DMS153 (cell line): ENCODE measurements at places on chromosomes 3 and 15.

- DNase-seq, result peak; percentile 78
Observed at GRCh38 chr15:77599899-77600298, 32.8 kb downstream of the LINGO1 start.

DNA sequence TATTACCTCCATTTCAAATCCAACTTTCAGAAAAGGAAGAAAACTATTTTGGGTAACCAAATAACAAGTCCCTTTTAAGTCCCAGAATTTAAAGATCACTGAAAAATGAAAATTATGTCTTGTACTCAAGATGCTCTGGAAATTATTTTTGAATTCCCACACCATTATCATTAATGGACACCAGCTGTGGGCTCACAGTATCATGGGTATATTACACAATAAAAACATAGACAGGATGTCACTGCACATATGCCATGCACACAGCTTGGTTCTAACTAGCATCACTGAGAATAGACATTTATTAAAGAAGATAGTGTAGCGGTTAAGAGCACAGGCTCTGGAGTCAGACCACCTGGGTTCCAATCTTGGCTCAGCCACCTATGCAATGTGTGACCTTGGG, 130.4 kb downstream of the FRMD5 start:
- no peak for DNase-seq

- no peak for DNase-seq
Observed at GRCh38 chr3:112734171-112734570, 93.2 kb upstream of the CCDC80 start.

DNA sequence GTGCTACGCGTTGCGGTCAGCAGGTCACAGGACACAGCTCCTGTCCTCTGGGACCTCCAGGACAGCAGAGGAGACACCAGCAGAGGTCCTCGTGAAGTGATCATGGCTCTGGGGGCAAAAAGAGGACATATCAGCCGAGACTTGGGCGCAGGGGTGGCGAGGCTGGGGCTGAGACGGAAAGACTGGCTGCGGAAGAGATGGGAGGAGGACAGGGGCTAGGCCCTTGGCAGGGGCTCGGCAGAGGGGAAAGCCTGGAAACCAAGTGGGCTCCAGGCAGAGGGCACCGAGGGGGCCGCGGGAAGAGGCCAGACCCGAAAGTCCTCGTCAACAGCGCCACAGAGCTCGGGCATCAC, 4.9 kb upstream of the CFAP100 start:
- DNase-seq, result no peak

DNA sequence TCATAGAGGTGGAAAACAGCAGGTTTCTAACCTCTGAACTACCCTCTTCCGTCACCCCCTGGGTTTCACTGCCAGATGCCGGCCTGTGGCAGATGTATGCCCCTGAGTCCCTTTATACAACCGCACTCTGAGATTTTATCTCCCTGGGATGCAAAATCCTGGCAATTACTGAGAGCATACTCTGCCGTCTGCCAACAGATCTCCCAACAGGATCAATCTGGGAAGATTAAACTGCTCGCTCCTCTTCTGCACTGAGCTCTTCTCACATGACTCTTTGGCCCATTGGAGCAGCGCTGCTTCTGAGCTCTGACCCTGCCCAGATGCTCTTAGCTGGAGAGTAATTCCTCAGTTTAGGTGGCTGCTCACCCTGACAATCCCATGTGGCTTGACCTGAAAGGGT, 133.2 kb downstream of the LIPC start:
- no peak for DNase-seq

- DNase-seq, result no peak
Observed at GRCh38 chr3:141386611-141387111, 18.4 kb downstream of the ZBTB38 start.

GRCh38 chr15:40286061-40286532, 3.2 kb upstream of the ANKRD63 start:
- DNase-seq, result no peak

DNA sequence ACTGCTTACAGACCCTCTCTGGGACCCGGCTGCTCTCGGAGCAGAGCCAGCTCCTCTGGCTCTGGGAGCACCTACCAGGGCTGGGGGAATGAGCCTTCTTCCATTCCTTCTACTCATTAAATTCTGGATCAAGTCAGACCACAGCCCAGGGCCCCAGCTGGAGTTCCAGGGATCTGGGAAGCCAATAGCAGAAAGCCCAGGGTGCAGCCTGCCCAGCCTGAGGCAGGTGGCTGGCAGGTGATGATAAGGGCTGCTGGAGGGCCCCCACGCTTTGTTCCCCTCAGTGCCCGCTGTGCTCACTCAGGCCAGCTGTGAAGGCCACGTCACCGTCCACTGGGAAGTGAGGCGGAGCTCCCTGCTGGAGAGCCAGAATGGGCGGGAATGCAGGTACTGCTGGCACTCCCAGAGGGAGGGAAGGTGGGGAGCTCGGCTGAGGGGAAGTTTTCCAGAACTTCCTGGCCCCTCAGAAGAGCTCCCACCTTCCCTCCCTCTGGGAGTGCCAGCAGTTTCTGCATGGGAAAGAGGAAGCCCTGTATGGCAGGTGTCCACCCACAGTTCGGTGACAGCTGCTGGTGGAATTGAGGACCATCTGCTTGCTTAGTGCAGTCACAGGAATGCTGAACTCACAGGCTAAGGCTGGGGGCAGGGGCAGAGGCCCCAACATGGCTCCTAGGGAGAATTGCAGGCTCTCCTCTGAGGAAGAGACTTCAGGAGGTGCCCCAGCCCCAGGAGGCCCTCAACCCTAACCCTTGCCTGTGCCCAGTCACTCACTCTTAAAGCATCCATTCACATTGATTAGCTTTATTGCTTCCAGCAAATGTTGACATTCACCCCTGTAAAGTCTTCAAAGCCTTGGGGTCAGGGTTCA, 12.6 kb upstream of the RTP3 start:
- peak; percentile 54 for DNase-seq

DNA sequence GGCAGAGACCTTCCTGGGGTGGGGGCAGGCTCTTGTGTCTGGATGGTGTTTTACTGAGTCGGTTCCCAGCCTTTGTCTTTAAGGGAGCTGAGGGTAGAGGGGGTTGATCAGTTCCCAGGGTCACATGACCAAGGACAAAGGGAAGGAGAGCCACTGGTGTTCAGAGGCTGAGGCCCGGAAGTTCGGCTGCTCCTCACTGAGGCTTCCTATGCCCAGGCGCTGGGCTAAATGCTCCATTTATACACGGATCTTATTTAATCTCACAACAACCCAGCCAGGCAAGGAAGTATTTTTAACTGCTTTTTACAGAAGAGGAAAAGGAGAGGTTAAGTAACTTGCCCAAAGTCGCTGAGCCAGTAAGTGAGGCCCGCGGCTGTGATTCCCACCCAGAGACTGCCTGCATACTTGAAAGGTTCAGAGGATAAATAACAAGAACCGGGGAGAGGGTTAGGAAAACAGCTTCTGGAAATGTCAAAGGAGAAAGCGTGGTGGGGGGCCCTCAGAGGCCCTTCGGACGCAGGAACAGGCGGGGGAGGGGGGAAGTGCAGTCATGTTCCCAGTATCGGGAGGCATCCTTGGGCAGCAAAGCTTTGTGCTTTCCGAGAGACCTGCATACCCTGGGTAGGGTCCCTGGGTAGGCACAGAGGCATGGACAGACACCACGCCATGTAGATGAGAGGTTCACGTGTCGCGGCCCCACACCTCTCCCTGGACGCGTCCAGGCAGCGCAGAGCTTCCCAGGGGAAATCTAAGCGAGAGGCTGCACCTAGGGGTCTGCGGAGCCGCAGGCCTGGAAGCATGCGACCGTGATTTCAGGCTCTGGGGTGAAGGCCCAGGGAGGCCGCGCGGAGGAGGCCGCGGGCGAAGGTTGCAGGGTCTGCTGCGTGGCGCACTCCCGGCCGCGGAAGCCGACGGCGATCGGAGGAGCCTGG, 21.3 kb downstream of the EPHB3 start:
- peak; percentile 49 for DNase-seq

GRCh38 chr15:44711743-44712345, 527 bp downstream of the B2M start:
- DNase-seq, result no peak

DNA sequence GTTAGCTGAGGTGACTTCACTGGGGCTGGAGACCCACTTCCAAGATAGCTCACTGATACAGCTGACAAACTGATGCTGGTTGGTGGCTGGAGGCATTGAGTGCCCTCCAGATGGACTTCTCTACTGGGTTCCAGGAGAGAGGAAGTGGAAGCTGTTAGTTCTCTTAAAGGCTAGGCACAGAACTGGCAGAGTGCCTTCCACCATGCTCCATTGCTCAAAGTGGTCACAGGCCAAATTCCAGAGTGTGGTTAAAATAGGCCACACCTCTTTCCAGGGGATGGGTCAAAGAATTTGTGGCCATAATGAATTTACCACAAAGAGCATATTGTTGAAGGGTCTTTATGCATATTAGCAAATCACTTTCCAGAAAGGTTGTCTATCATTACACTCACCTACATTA, 74.2 kb downstream of the NMD3 start:
- DNase-seq, result no peak

- no peak for DNase-seq
Observed at GRCh38 chr15:101275018-101275417, 2.3 kb downstream of the SELENOS start.

- no peak for DNase-seq
Observed at GRCh38 chr15:39193611-39194010, 387.3 kb upstream of the THBS1 start.

DNA sequence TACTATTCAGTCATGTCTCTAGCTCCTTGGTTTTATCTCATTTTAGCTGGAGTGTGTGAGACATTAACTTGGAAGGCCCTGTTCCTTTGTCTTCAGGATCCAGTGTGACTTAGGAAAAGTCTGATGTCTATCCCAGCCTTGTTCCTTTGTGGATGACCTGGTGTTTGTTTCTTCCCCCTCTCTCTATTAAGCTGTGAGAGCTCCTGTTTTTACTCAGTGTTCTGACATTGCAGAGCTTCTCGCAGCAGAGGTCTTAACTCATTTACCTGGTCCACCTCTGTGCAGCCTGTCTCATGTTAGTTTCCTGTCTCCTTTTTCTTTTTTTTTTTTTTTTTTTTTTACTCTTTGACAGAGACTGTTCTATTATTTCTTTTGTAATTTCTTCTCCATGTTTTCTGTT, 43.1 kb downstream of the KLF13 start:
- no peak for DNase-seq

- no peak for DNase-seq
Observed at GRCh38 chr15:71143373-71144310, 28.4 kb downstream of the THSD4 start.

GRCh38 chr3:43707998-43708397, 17.3 kb downstream of the ABHD5 start:
- DNase-seq, result no peak

DNA sequence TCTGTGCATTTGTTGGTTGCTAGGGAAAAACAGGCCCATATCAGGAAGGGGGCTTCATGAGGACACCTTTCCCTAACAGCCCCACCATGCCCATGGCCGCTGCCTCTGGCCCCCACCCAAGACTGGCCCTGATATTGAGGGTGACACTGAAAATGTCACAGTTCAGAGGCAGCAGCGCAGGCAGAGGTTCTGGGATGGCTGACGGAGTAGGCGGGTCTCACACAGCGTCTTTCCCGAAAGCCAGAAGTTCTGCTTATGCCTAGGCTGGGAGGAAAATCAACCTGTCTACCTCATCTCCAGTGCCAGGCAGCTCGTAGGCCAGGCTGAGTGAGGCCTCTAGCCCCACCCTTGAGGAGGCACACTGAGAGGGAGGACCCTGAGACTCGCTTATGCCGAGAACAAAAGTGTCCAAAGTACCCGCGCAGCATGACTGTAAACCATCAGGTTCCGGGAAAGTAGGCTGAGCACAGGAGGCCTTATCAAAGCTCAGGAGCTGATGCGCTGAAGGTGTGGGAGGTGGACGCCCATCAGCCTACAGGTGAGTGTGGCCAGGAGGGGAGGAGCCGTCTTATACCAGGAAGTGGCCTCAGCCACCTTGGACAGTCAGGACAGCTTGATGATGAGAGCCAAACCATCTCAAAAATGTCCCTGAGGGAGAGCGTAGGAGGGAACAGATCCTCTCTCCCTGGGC, 27.5 kb downstream of the GRAMD2A start:
- peak; percentile 32 for DNase-seq

- DNase-seq, result no peak
Observed at GRCh38 chr3:29642393-29643033, 361.6 kb downstream of the RBMS3 start.

GRCh38 chr3:78050276-78051065, 1010.6 kb downstream of the ROBO2 start:
- no peak for DNase-seq

DNA sequence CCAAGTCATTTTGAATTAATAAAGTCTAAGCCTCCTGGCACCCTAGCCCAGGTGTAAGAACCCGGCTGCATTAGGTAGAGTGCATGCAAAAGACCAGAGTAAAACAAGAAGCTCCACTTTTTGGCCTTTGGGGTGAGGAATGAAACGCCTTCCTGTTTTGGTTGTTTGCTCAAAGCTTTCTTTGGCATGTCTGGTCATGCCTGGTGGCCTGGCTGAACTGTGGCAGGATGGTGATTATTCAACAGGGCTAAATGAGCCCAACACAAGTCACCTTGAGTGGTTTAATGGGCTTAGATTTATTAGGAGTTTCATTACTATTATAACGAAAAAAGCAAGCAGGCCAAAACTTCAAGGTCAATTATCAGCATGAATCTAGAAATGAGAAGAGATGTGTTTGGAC, 40.9 kb upstream of the LDHAL6B start:
- DNase-seq, result peak; percentile 68

GRCh38 chr3:159266779-159267178, 464.9 kb downstream of the MFSD1 start:
- DNase-seq, result no peak

GRCh38 chr3:88283242-88283592, 133.5 kb downstream of the C3orf38 start:
- DNase-seq, result no peak

- DNase-seq, result no peak
Observed at GRCh38 chr15:86493884-86494283, 414.2 kb downstream of the AGBL1 start.

DNA sequence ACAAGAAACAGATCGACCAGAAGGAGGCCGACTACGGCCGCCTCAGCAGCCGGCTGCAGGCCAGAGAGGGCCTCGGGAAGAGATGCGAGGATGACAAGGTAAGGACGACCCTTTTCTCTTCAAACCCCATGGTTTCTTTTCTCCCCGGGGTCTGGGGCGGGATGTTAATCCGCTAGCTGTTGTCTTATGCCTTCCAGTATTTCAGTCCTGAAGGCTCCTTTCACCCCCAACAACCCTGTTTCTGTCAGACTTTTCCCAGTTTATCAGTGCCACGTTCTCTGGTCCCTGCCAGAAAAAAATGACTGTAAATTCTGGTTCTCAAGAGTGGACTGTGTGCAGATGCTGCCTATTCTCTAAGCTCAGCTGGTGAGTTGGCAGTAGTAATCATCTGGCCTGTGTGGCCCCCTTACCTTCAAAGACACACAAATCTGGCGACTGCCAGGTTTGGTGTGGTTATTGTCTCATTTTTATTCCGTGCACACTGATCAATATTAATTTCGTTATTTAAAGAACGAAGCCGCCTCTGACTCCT, 806 bp downstream of the GOLM2 start:
- DNase-seq, result no peak

GRCh38 chr15:37099319-37100108, 835 bp downstream of the MEIS2 start:
- DNase-seq, result no peak

- DNase-seq, result no peak
Observed at GRCh38 chr3:33372218-33373081, 67.8 kb downstream of the UBP1 start.
